Stimulated activated memory B cell treated with anti-CD40 and anti-IgM and Interleukin-4, amounts not matched to agents 10 μg/mL and 1 μg/mL and 100 μg/mL, for 72 hours (primary cell): ENCODE measurements at places on chromosomes 5 and 9.

DNA sequence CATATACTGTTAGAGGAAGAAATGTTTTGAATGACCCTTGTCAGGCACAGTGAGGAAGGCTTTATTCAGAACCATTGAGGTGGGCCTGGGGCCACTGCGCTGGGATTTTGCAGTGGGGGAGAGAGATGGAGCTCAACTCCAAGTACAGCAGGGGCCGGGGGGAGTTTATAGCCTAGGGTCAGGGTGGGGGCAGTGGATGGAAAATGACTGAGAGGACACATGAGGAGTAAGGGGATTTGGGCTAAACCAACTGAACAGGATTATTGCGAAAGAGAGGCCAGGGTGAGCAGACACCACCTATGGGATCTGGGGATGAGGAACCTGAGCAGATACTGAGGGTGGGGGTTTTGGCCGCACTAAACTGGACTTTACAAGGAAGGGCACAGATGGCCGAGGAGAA is 6.3 kb downstream of the CEP72 start:
- ATAC-seq, result no peak

GRCh38 chr5:151359391-151359790 is 12.0 kb upstream of the SLC36A2 start:
- ATAC-seq, result no peak

DNA sequence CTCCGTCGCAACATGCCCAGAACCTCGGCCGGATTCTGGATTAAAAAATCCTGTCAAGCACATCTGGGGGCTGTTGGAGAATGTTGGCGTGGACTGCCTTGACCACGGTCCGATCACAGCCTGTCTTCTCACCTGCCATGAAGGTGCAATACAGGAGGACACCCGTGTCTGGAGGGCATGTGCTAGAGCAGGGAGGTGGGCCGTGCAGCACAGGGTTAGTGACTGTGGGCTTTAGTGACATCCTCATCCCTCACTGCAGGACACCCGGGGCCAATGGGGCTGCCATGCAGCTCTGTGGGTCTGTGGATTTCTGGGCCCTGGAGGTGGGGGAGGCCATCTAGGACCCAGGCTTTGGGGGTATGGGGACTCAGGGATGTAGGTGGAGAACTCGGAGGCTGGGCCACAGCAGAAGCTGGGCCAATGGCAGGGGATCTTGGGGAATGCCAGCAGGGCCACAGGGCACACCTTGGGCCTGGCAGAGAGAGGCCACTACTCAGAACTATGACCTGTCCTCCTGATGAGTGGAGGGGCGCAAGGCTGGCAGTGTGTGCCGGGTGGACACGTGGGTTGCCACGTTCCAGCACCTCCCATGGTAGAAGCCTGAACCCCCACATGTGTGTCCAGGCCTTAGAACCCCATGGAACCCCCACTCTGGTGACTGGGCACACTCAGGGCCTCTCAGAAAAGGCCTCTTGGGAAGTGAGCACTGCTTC is 23.3 kb downstream of the ZDHHC11B start:
- no peak for ATAC-seq

- no peak for ATAC-seq
These were observed 1646.1 kb upstream of the CDH6 start for GRCh38 chr5:29547236-29547865.

DNA sequence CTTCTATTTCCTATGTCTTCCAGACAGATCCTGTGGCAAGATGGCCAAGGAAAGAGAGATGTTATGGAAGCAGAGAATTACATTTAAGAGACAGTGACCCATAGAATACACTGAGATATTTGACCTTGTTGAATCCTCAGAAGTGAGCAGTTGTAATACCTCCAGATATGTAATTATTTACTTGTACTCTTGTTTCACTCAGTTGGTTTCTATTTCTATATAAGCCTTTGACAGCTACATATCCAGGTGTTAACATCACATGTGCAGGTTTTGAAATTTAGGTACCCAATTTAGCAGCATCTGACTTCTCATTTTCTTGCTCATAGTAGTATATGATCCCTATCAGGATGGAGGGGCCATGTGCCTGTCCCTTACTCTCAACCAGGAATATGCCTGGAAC is 269.5 kb downstream of the CD180 start:
- ATAC-seq, result no peak

GRCh38 chr9:127838375-127839078 is 15.9 kb downstream of the ENG start:
- no peak for ATAC-seq
